ENCODE measurements at places on chromosomes 3 and 15.

DNA sequence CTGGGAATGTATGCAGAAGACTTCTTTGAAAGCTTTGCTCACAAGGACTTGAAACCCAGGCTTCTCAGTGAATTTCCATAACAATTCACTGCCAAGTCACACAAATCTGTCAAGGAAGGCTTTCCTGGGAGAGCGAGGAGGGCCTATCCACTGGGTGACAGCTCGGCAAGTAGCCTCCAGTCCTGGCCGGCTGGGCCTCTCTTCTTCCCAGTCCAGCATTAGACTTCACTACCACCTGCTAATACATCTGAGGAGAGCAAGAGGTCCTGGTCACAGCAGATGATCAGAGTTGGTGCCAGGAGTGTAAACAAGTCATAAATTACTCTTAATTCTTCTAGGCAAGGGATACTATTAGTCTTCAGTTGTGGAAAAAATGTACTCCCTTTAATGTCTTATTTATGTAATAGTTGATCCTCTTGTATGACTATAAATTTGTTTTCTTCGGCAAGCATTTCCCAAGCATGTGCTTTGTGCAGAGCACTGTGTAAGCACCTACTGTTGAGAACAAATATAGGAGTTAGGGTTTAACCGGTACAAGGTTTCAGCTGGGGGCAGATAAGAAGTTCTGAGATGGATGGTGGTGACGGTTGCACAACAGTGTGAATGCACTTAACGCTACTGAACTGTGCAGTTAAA, 162.9 kb downstream of the VGLL4 start:
- no peak for DNase-seq

GRCh38 chr15:78213956-78214355, 20.4 kb downstream of the ACSBG1 start:
- no peak for DNase-seq

- no peak for DNase-seq
Measured at GRCh38 chr3:30017901-30018300, 588.5 kb upstream of the TGFBR2 start.

- DNase-seq = no peak
Measured at GRCh38 chr15:67126551-67127330, 61.3 kb downstream of the SMAD3 start.

GRCh38 chr3:25460751-25461150, 32.7 kb downstream of the RARB start:
- DNase-seq = no peak

DNA sequence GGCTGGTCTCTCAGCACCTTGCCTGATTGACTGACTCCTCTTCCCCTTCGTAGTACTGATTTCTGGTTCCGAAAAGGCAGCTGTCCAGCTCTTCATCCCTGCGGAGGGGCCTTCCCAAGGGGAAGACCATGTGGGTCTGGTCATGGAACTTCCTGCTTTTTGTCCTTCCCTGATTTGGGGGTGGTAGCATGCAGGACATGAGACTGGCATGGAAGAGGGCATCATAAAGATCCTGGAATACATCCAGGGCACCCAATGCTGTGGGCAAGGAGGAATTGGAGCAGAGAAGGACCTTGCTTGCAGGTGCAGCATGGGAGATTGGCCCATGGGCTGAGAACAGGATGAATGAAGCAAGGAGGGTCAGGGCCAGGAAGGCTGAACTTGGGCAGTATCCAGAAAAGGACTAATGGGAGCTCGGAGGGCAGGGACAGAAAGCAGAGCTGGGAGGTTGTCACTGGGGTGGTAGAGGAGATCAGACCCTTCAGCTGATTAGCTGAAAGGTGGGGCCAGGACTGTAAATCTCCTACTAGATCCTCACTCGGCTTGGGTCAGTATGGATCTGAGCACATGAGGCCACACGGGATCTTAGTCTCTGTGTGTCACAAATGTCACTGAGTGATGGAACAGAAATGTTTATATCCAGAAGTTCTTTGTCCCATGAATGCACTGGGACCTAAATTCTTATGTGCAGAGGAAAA, 59.5 kb downstream of the AMOTL2 start:
- DNase-seq = no peak
